ENCODE measurements at places on chromosomes 7 and 10. TPM values are rescaled to one million over a fixed set of nuclear protein-coding genes. Genes with fewer than 3 reads are reported as not detected.

The EXOSC1 gene
- 27.1 TPM for total RNA-seq

The PAX4 gene
- not detected for total RNA-seq

The STEAP1 gene
- not detected for total RNA-seq

The PPA1 gene
- 82.4 TPM for total RNA-seq

The TCF7L2 gene
- 5.0 TPM for total RNA-seq

The CPN1 gene
- not detected for total RNA-seq

The ZNF316 gene
- total RNA-seq, result 51.1 TPM

The TEX47 gene
- not detected for total RNA-seq

The CARD11 gene
- total RNA-seq, result 1.4 TPM

The CLRN3 gene
- not detected for total RNA-seq

The PNPLA8 gene
- 46.4 TPM for total RNA-seq

The CTTNBP2 gene
- total RNA-seq, result 22.2 TPM

The IGF2BP3 gene
- total RNA-seq, result 47.0 TPM

The YWHAG gene
- total RNA-seq, result 650 TPM

The TMEM178B gene
- total RNA-seq, result 49.8 TPM

The HSPB1 gene
- total RNA-seq, result 50.4 TPM

The DYNC1I1 gene
- total RNA-seq, result 11.0 TPM

The HMX2 gene
- not detected for total RNA-seq

The COL17A1 gene
- not detected for total RNA-seq

The H2BK1 gene
- total RNA-seq, result not detected

The MACC1 gene
- 0.29 TPM for total RNA-seq

The EPHB6 gene
- 21.4 TPM for total RNA-seq

The AEBP1 gene
- 35.4 TPM for total RNA-seq

The CPA4 gene
- total RNA-seq, result not detected

The ERVW-1 gene
- total RNA-seq, result not detected

The ZP3 gene
- 3.4 TPM for total RNA-seq

The GPRIN2 gene
- total RNA-seq, result 3.0 TPM

The PNLIPRP2 gene
- total RNA-seq, result not detected

The TSPAN12 gene
- total RNA-seq, result 6.0 TPM

The OR2A2 gene
- not detected for total RNA-seq

The NME8 gene
- not detected for total RNA-seq

The OR6V1 gene
- total RNA-seq, result not detected

The SEMA3D gene
- 13.6 TPM for total RNA-seq

The CYP3A4 gene
- not detected for total RNA-seq

The ACTR3C gene
- not detected for total RNA-seq

The AGR2 gene
- not detected for total RNA-seq

The HACD1 gene
- total RNA-seq, result 5.4 TPM
